Inflammatory macrophage (primary cell): ENCODE measurements at places on chromosomes 1 and 21.

GRCh38 chr21:41071258-41072171 is 96.4 kb upstream of the BACE2 start:
- no peak for DNase-seq

GRCh38 chr1:99580451-99580850 is 65.5 kb upstream of the PALMD start:
- DNase-seq: no peak

DNA sequence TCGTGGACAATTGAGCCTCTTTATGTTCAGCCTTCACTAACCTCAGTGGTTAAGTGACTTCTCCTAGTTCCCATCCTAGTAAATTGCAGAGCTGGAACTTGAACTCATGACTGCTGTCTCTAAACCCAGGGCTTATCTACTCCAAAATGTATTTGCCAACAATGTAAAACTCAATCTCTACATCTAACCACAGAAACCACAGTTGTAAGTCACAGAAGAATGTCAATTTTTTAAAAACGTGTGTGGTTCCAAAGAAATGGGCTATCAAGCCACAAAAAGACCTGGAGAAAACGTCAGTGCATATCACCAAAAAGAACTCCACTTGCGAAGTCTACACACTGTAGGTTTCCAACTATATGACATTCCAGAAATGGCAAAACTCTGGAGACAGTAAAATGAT is 172.6 kb upstream of the HMCN1 start:
- DNase-seq: no peak

DNA sequence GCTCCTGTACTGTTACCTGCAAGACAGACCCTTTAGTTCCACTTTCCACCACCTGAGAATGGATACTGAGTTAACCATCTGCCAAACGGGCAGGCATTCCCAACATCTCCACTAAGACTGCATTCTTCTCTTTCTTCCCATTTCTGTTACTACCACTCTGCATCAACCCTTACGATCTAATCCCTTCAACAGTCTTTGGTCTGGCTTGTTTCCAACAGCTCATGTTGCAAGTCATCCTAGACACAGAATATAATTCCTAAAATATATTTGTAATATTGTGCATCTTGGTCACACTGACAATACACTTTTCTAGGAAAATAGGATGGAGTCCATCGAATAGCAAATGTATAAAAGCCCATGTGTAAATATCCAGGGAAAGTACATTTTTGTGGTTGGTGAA is 166.7 kb downstream of the SIPA1L2 start:
- no peak for DNase-seq

DNA sequence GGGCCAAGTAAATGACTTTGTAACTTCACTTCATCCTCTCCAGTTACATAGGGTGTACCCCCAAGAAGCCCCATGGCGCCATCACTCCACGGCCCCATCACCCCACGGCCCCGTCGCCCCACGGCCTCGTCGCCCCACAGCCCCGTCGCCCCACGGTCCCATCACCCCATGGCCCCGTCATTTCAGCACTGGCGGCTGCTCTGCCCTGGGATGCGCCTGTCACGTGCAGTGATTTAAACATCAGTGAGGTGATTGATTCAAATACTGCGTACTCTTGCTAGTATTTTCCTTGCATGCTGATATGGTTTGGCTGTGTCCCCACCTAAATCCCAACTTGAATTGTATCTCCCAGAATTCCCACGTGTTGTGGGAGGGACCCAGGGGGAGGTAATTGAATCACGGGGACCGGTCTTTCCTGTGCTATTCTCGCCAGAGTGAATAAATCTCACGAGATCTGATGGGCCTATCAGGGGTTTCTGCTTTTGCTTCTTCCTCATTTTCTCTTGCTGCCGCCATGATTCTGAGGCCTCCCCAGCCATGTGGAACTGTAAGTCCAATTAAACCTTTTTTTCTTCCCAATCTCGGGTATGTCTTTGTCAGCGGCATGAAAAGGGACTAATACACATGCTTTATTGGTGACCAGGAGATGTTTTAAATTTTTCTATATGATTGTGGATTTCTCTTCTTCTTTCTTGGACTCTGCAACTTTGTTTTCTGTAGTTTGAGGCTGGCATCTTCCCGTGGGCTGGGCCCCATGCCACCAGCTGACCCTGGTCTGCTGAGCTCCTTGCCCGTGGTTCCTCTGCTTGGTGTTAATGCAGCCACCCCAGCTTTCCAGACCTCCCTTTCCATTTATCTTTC is 50.1 kb upstream of the PCBP3 start:
- peak; percentile 35 for DNase-seq
